ENCODE measurements at places on chromosomes 3 and 15.

- DNase-seq, result no peak
Measured at GRCh38 chr3:4739289-4740236, 239.7 kb upstream of the BHLHE40 start.

- DNase-seq, result no peak
Measured at GRCh38 chr3:148903941-148904340, 38.8 kb downstream of the CPA3 start.

GRCh38 chr3:67516496-67516895 lies 137.9 kb downstream of the SUCLG2 start:
- no peak for DNase-seq

DNA sequence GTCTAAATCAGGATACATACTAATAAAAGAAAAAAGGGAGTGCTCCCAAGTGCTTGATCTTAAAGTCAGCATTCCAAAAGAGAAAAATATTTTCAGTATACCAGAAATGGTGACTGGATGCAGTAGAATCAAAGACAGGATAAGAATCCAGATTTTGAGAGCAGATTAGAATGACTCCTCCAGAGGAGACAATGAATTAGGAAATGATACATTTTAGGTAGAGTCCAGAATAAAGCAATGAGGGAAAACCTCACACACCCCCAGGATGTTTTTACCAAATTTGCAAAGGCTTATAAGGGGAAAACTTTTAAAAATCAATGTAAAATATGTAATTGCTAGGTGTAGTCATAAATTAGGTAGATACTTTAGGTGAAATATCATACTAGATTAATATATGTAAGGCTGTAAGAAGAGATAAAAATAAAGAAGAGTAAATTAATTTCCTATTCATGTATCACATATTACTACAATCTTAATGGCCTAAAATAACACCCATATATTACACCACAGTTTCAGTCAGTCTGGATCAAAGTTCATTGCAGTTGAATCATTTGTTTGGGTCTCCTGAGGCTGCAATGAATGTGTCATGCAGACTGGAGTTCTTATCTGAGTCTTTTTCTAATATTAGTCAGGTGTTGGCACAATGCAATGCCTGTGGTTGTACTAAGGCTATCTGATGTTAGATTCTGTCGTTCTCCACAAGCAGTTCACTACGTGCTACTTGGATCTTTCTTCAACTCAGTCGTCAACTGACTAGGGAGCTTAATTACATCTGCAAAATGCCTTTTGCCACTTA lies 547.8 kb upstream of the EPHA6 start:
- no peak for DNase-seq

GRCh38 chr3:33758864-33759263 lies 39.6 kb upstream of the PDCD6IP start:
- no peak for DNase-seq

GRCh38 chr3:160746976-160747375 lies 9.1 kb upstream of the PPM1L start:
- DNase-seq, result no peak

DNA sequence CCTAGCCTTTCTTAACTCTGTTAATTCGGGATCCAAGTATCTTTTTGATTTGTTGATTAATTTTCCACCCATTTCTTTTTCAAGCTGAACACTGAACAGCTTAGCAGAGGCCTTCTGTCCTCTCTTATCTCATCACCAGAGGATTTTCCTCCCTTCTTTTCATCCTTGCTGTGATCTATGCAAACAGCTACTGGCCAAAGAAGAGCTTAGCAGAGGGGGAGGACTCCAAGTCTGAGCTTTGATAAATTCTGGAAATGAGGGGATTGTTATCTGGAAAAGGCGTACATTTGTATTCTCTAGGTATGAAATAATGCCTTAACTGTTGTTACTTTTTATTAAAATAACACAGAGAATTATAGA lies 13.4 kb downstream of the DZIP3 start:
- no peak for DNase-seq

GRCh38 chr3:99402755-99403154 lies 235.6 kb upstream of the COL8A1 start:
- no peak for DNase-seq

GRCh38 chr3:177147790-177148189 lies 49.5 kb downstream of the TBL1XR1 start:
- DNase-seq, result no peak

- no peak for DNase-seq
Measured at GRCh38 chr15:97874139-97874538, 86.4 kb upstream of the ARRDC4 start.

- no peak for DNase-seq
Measured at GRCh38 chr15:77874063-77874462, 203.4 kb downstream of the TBC1D2B start.

DNA sequence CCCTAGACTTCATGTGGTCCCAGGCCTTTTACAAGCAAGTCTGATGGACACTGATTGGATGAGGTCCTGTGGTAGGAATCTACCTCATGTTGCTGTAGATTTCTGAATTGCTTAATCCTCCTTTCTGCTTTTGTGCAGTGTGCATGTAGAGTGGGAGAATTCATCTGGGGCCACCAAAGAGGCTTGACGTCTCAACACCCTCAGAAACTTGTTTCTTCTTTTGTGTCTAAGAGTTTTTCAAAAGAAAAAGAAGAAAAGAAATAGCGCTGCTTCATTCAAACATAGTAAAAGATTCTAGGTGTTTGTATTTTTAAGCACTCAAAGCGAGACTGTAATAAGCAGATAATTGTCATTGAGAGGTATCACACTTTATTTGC lies 46.2 kb downstream of the NR1D2 start:
- no peak for DNase-seq

GRCh38 chr3:190499122-190499521 lies 14.8 kb upstream of the IL1RAP start:
- DNase-seq, result no peak

- no peak for DNase-seq
Measured at GRCh38 chr15:100457201-100457600, 71.5 kb downstream of the CERS3 start.

- no peak for DNase-seq
Measured at GRCh38 chr15:23690450-23690852, 3.3 kb upstream of the NDN start.

- DNase-seq, result no peak
Measured at GRCh38 chr3:145055375-145056076, 1083.9 kb downstream of the DIPK2A start.

DNA sequence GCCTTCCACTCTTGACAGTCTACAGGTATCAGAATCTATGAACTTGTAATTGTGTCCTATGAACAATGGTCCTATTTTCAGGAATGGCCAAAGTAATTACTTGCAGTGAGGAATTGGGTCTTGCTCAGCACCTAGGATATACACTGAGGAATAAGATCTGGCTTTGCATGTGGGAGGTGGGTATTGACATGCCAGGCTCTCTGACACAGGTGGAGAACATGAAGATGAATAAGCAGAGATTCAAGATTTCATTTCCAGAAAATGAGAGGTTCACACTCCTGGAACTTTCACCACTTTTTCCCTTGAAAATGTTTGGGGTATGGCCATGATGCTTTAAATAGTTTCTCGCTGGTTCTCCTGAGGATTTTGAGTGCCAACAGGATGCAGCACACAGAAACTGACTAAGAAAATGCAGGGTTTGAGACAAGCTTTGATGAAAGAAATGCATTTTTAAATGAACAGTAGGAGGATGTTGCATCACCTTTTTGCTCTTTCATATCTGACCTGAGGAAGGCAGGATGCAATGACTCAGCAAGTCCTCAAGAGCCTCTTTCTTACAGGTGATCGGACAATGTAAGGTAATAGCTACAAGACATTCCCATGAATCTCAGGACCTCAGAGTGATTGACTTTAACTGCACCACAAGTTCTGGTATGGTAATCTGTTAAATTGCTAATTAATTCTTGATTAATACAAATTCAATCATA lies 3.7 kb downstream of the HRG start:
- no peak for DNase-seq

- DNase-seq, result no peak
Measured at GRCh38 chr15:74109713-74110112, 20.7 kb upstream of the ISLR2 start.

DNA sequence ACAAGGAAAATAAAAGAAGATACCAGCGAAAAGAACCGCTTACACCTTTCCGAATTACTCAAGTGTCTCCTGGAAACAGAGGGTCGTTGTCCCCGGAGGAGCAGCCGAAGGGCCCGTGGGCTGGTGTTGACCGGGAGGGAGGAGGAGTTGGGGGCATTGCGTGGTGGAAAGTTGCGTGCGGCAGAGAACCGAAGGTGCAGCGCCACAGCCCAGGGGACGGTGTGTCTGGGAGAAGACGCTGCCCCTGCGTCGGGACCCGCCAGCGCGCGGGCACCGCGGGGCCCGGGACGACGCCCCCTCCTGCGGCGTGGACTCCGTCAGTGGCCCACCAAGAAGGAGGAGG lies 325 bp downstream of the ALCAM start:
- DNase-seq, result no peak

DNA sequence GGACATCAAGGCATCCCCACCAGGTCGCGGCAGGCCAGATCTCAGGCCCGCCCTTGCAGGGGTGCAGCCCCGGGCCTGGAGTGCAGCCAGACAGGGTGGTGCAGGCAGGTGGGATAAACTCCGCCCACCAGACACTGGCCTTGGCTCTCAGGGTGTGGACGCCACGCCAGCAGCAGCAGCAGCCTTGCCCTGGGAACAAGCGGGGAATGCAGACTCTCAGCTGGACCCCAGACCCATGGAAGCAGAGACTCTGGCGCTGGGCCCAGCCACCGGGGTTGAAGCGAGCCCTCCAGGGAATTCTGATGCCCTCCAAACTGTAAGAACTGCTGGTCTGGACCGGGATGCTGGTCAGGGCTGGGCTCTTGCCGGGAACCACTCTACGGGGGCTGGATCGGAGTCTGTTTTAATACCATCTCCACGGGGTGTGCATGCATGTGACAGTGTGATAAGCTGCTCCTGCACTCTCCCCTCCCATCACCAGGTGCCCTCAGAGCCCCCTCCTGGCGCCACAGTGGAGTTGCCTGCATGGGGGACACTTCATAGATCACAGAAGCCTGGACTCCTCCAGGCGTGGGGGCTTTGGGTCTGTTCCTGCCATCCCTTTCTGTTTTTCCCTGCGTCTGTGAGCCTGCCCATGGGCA lies 142.7 kb downstream of the NSMCE3 start:
- peak; percentile 42 for DNase-seq

GRCh38 chr15:88725305-88726210 lies 77.7 kb upstream of the ACAN start:
- no peak for DNase-seq

- no peak for DNase-seq
Measured at GRCh38 chr3:169493521-169494141, 169.9 kb downstream of the MECOM start.

- no peak for DNase-seq
Measured at GRCh38 chr3:126194713-126195305, 14.4 kb upstream of the ALDH1L1 start.

- no peak for DNase-seq
Measured at GRCh38 chr3:46962990-46963389, 13.6 kb downstream of the CCDC12 start.

DNA sequence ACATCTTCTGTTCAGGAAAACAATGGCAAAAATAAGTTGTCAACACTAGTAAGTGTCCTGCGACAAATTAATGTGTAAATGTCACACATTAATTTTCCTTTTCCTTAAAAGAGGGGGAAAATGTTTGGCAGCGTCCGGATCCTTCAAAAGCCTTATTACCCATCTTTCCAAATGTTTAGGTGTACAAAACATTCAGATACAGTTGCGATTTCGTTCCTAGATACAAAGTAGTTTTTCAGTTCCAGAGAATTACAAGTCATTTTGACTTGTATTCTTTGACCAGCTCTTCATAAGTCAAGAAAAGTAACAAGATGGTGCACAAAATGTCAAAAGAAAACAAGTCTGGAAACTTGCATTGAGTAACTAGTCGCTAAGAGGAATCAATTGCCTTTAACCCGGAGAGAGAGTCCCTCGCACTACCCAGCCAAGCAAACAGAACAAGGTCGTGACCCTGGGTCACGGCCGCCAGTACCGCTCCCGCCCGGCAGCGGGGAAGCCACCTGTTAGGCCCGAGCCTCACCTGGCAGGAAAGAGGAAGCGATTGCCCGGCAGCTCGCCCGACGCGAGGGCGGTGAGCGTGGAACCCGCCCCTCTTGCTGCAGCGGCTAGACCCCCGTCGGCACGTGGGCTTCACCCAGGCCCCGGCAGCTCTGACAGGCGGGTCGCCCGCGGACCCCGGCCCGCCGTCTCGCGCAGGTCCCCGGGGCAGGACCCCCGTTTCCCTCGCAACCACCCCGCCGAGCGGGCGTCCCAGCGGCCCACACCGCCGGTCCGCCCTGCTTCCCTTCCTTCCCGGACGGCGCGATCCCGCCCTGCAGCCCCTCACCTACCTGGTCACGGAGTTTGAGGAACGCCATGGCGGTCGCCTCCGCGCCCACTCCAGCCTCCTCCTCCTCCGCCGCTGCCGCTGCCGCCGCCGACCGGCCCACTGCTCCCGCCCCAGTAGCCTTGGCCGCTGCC lies 61.0 kb upstream of the ANKRD28 start:
- peak; percentile 78 for DNase-seq

GRCh38 chr3:149848238-149848637 lies 35.2 kb downstream of the RNF13 start:
- no peak for DNase-seq

GRCh38 chr15:92595506-92596381 lies 59.8 kb downstream of the FAM174B start:
- DNase-seq, result no peak

All from ELF-1 (cell line).